CD4-positive, alpha-beta T cell treated with Interleukin-6 at 100 ng/mL for 8 hours (primary cell): ENCODE measurements at places on chromosomes 1 and 21.

DNA sequence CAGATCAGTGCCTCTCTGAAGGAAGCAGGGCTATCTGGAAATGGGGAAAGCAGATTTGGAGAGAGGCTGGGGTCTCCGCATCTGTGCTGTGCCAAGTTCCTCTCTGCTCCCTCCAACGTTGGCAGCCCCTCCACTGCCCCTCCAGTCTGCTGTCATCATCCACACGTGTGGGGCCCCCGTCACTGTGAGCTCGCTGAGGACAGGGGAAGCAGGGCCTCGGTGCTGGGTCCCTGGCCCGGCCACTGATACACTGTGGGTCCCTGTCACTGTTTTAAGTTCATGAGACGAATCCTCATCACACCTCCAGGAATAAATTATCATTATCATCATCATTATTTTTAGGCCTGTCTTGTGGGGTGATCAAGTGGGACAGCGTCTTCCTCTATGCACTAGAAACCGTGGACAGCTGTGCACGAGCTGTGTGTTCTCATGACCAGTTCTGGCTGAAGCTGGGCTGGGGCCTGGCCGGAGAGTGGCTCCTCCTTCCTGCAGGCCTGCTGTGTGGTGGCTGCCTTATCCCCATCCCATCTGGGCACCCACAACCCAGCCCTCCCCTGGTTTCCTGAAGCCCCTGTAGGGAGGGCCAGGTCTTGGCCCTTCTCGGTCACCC is 52.2 kb downstream of the DMRTB1 start:
- no peak for DNase-seq

DNA sequence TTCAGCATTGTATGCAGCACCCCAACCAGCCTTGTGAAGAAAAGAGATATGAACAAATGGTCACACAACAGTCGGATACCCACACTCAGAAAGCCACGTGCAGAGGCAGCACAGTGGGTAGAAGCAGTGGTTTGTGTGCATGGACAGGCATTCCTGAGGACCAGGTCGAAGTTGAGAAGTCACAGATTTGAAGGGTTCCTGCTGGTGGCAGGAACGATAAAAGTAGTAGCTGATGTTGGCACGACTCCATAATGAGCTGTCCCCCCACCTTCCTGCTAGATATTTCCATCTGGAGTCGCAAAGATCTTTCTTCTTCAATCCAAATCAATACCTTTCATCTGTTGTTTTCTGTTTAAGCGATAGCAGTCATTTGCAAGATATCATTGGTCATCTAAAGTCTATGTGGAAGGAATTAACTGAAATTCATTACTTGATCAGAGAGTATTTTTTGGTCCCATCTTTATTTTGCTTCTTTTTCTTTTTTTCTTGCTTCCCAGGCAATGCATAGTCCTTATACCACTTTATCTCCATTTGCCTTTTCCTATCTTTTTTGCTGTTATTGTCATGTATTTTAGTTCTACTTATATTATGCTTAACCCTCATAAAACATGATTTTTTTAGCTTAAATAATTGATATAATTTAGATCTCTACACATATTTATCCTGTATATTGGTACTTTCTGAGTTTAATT is 176.4 kb downstream of the DHRS3 start:
- no peak for DNase-seq

DNA sequence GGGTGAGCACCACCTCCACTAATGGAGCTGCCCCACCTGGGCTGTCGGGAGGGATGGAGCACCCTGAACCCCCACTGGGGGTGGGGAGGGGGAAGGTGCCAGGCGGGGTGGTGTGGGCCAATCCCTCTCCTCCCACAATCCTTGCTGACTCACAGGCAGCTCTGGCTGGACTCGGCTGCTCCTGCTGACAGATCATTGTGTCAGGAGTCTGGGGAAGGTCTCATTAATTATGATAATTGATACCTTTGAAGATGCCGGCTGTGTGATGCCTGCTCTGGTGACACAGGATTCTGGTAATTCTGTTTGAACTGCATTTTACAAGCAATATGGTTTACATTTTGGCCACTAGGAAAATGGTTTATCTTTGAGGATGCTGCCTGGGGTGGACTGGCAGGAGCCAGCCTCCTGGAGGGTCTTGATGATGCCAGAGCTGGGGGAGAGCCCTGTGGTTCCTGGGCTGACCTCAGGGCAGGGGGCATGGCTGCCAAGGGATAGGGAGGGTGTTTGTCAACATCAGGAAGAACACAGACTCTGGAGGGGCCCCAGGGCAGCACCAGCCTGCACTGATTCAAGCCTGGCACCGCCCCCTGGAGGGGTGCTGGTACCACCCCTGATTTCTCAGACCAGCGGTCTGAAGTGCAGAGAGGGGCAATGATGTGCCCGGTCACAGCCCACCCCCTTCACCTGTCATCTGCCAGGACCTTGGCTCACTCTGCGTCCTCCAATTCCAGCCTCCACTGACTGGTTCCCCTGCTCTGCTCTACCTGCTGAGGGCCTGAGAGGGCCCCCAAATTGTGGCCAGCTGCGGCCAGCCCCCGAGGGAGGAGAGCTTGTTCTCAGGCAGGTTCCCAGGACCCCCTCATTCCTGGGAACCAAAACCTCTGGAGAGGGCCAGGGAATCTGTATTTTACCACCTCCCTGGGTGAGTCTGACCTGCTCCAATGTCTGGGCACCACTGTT is 338.8 kb downstream of the MATN1 start:
- DNase-seq: no peak

- DNase-seq: no peak
Measured at GRCh38 chr1:31748365-31748764, 15.8 kb downstream of the ADGRB2 start.
